ENCODE measurements at places on chromosomes 3 and 15.
A peak's percentile ranks its signal among the peaks of the same experiment; 100 is the strongest.

- DNase-seq: no peak
These were observed 1.6 kb downstream of the FAM174B start for GRCh38 chr15:92653836-92654539.

DNA sequence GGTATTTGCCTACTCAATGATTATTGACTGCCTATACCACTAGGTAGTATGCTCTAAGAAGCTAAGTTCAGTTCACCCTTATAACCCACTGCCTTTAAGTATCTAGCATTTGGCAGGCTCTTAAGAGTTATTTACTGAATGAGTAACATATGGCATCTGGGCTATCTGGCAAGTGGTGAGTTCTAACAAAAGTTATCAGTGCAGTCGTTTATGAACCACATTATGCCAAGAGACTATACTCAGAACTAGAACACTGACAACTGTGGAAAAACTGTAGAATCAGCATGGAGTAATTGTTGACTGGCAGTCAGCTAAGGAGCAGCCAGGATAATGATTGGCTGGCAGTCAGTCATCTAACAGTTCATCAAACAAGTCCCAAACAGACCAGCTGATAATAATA lies 25.8 kb downstream of the RAF1 start:
- no peak for DNase-seq

GRCh38 chr15:62994439-62994838 lies 48.1 kb upstream of the TPM1 start:
- no peak for DNase-seq

- peak; percentile 37 for DNase-seq
These were observed 58.0 kb downstream of the CMTM8 start for GRCh38 chr3:32296251-32297204.

- DNase-seq: no peak
These were observed 58.0 kb downstream of the GABRG3 start for GRCh38 chr15:27028858-27029477.

- DNase-seq: peak; percentile 86
These were observed 1.5 kb upstream of the FAM131A start for GRCh38 chr3:184335661-184336546.

GRCh38 chr3:71495708-71496472 lies 87.6 kb downstream of the FOXP1 start:
- DNase-seq: no peak

DNA sequence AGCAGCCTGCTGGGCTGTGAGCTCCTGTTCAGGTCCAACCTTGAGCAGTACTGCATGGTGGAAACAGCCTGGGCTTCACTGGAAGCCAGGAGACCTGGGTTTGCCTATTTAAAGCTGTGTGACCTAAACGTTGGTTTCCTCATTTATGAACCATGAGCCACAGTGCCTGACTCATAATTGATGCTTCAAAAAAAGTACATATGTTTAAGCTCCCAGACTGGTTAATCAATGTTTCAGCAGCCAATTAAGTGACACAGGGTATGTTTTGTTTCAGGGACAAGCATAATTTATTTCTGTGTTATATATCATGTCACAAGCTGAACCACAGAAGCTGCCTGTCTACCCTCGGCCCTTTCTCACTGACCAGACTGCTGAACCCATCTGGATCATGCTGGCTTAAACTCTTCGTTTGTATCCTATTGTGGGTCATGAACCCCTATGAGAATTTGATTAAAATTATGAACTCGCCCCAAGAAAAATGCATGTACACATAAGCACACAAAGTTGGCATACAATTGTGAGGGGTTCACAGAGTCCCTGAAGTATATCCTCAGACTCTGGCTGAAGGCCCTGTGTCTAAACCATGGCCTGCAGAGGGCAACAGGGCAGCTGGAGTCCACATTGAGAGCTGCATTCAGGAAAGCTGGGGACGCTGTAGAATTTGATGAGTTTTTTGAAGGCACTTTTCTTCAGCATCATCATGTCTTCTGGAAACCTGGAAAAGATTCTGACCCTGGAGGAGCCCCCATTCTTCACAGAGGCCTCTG lies 23.7 kb downstream of the HDC start:
- DNase-seq: no peak

GRCh38 chr3:184358921-184359350 lies 2.5 kb downstream of the CLCN2 start:
- DNase-seq: no peak

- no peak for DNase-seq
These were observed 9.9 kb upstream of the ANPEP start for GRCh38 chr15:89824607-89824867.

- no peak for DNase-seq
These were observed 84.4 kb upstream of the MEX3B start for GRCh38 chr15:82130248-82130647.

GRCh38 chr3:197168063-197168462 lies 130.3 kb downstream of the DLG1 start:
- no peak for DNase-seq

DNA sequence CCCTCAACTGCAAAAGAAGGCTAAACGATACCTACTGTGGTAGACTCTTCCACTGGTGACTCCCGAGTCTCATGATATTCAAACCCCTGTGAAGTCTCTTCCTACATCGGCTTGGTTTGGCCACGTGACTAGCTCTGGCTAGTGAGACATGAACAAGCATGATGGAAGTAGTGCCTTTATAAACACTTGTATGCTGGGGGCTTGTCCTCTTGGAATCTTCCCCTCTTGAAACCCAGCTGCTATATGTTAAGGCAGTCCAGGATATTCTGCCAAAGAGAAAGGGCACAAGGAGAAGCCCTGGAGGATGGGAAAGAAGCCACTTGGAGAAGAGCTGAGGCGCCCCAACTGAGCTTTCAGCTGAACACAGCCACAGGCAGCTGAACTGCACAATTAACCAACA lies 16.4 kb downstream of the RBP1 start:
- no peak for DNase-seq

- no peak for DNase-seq
These were observed 48.9 kb downstream of the TGFBR2 start for GRCh38 chr3:30655187-30655812.

DNA sequence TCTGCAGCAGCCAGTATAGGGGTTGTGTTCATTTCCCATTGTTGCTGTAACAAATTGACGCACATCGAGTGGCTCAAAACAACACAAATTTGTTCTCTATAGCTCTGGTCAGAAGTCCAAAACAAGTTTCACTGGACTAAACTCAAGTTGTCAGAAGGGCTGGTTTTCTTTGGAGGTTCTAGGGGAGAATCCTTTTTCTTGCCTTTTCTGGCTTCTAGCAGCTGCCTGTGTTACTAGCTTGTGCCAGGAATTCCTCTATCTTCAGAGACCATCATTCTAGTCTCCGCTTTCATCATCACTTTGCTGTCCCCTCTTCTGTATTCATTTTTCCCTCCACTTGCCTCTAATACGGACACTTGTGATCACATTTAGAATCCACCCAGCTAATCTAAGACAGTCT lies 20.5 kb downstream of the GASK1A start:
- DNase-seq: no peak

DNA sequence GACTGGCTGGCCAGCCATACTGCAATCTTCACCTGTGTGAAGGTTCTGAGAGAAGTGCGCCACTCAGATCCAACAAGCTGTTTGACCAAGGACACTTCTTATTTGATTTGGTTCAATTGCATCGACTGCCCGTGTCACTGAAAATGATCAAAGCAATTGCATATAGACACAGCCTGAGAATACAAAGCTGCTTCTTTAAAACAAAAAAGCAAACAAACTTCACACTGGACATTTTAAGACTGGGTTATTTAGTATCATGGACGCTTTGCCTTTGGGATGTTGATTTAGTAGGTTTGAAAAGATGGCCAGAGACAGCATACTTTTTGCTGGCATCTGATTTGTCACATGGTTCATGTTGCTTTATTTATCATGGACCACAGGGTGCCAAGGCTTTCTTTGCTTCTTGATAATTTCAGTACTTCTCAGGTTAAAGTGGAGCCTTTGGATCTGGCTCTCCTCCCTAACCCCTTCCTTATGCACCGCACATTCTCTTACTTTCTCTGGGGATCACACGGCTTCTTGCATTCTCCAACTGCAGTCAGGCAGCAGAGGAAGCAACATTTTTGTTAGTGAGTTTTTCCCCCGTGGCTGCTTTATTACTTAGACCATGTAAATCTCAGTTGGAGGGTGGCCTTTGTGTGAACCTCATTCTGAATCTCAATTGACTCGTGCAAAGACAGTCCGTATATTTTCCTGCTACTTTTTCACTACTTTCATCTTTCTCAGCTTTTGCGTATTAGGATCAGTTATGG lies 151.0 kb downstream of the CD47 start:
- no peak for DNase-seq

DNA sequence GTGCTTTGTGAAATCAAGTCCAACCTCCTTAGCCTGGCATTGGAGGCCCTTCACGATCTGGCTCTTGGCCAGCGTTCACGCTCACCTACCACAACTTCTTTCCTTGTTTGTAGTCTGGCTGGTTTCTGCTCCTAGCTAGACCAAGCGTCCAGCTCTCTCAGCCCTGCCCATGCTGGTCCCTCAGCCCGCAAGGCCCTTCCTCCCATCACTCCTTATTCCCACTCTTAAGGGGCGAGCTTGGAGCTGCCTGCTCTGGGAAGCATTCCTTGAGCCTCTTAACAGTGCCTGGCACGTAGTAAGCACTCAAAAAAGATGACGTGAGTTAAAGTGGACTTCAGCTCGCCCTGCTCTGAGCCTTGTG lies 8.7 kb downstream of the SLC6A6 start:
- DNase-seq: no peak

DNA sequence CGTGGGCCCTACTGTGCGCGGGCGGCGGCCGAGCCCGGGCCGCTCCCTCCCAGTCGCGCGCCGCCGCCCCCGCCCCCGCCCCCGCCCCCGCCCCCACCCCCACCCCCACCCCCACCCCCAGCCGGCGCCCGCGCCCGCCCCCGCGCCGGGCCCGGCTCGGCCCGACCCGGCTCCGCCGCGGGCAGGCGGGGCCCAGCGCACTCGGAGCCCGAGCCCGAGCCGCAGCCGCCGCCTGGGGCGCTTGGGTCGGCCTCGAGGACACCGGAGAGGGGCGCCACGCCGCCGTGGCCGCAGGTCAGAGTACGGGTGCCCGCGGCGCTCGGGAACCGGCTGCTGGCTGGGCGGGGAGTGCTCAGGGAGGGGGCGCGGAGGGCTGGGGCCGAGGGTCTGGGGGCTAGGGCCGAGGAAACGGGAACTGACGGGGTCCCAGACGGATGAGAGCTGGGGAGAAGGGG lies 1.1 kb upstream of the PPARG start:
- DNase-seq: no peak

- no peak for DNase-seq
These were observed 660.1 kb upstream of the CFAP20DC start for GRCh38 chr3:59709702-59710553.

GRCh38 chr3:127729556-127730056 lies 56.9 kb downstream of the ABTB1 start:
- DNase-seq: no peak

DNA sequence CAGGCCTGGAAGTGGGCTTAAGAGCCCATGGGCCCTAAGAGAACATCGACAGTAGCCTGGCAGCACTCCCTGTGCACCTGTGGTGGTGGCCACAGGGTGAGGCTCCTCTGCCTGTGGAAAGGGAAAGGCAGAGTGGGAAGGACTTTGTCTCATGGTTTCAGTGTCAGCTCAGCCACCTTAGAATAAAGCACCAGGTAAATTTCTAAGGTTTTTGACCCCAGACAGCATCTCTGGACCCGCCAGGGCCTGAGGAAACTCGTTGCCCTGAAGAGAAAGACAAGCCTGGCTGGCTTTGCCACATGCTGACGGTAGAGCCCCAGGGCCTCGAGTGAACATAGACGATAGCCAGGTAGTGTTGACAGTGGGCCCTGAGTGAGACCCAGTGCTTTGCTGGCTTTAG lies 22.1 kb downstream of the GOLGA6A start:
- DNase-seq: no peak

DNA sequence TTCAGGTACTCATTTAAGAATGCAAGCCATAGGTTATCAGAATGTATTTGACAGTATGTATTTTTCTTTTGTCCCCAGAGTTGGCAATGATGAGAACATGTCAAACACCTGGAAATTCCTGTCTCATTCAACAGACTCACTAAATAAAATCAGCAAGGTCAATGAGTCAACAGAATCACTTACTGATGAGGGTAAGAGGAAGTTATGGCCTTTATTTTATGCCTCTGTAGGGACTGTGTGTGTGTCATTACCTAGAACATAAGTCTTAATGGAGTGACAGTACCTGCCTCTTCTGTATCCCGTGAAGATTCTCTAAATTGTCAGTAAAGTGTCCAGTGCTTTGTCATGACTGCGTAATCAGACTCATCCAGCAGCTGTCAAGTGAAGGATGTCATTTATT lies 77.5 kb downstream of the KLHL25 start:
- no peak for DNase-seq

DNA sequence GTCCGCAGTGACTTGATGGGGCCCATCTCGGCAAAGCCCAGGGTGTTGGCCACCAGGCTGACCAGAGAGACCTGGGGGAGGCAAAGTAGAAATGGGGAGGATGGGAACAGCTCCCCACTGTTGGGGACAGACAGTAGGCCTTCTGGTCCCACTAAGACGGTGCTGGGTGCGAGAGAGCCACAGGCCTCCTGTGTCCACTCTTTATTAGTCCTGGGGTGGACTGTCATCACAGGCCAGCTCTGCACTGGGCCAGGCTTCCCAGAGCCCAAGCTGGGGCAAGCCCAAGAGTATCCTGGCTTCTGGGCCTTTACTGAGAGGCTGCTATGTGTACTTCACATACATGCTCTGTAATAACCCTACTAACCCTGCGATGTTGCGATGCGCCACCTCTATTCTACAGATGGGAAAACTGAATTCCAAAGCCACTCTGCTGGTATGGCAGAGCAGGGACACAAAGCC lies 66.4 kb downstream of the EXOG start:
- no peak for DNase-seq

DNA sequence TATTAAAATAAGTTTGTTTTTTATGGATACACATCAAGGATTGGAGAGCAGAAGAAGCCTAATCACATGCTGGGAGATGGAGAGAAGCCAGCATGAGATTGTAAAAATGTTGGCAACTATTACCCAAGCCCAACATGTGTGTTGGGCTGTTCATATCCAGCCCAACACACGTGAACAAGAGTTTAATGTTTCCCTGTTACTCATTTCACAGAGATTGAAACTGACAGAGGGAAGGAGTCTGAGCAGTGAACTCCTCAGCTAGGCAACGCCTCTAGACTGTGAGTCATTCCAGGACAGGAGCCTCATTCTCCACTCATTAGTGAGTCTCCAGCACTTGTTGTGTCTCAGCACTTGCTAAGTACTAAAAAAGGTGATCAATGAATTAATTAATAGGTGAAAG lies 43.2 kb upstream of the CMSS1 start:
- no peak for DNase-seq

DNA sequence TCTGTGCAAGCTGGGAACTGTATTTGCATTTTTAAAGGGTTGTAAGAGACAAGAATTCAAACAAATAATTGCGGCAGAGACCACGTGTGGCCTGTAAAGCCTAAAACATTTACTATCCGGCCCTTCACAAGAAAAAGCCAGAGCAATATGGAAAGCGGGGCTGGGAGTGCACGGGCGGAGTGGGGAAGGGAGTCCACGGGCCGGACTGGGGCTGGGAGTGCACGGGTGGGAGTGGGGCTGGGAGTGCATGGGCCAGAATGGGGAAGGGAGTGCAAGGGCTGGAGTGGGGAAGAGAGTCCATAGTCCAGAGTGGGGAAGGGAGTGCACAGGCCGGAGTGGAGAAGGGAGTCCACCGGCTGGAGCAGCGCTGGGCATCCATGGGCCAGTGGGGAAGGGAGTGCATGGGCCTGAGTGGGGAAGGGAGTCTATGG lies 41.2 kb downstream of the KLF15 start:
- DNase-seq: no peak

Data from stimulated activated CD4-positive, alpha-beta T cell treated with anti-CD3 and anti-CD28 coated beads, Interleukin-15, amount 100 ng/mL, for 1 hour (primary cell).